ENCODE measurements at places on chromosomes 5 and 9.

DNA sequence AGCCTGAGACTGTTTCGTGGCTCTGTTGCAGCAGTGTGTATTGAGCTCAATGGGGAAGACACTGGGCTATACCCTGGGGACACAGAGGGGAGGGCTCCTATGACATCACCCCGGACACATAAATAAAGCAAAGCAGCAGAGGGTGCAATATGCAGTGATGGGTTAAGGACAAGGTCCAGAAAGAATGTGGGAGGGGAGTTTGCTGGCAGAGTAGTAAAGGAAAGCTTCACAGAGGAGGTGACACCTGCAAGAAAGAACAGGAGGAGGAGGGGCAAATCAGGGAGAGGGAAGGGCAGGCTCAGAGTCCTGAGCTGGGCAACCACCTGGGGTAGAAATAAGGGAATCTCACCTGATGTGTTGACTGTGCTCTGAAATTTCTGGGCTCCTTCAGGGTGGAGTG lies 35.3 kb upstream of the CDKN2AIPNL start:
- DNase-seq, result no peak

GRCh38 chr5:128085413-128085812 lies 1.8 kb downstream of the SLC12A2 start:
- DNase-seq, result no peak

GRCh38 chr5:94627191-94627590 lies 8.7 kb downstream of the SLF1 start:
- DNase-seq, result no peak

DNA sequence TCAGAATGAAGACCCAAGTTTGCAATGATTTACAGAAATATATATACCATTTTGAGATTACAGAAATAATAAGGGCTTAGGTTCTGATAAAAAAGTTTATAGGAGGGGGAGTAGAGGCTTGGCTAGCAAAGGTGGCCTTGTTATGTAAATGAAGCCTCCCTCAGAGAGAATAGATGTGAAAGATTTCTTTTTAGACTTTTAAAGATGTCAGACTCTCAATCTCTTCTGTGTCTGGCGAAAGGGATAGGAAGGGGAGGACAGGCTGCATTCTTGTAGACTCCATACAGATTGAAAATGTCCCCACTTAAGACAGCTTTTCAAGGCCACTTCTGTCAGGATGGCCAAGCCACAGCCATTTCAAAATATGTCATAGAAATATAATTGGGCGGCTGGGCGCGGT lies 63.1 kb upstream of the CLINT1 start:
- no peak for DNase-seq

GRCh38 chr9:130681769-130682420 lies 11.7 kb upstream of the EXOSC2 start:
- no peak for DNase-seq

DNA sequence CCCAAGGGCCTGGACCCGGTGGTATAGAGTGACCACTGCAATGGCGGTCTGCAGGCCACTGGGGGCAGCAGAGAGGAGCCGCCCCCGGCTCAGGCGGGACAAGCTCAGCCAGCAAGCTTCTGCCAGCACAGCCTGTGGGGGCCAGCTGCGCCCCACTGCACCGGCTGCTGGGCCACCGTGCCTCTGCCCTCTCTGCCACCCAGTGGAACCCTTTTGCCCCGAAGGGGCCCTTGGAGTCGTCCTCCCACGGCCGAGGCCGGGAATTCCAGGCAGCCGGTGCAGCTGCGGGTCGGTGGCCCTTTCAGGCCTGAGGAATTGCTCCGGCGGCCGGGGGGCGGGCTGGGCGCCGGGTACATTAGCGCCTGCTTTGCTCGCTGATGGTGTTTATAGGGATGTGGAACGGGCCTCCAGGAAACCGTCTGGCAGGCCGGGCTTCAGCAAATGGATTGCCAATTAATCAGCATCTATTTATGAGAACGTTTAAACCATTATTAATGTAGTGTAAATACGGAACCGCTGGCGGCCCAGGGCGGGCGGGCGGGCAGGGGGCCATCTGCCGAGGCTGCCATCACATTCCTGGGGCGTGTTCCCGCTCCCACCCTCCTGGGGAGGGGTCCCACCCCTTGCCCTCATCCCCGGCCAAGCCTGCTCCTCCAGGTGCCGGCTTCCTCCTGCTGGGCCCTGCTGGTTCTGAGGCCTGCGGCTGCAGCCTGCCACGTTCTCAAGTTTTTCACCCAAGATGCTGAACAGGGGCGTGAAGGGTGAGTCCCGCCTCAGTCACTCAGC lies 127.4 kb downstream of the BARX1 start:
- no peak for DNase-seq

- DNase-seq, result no peak
Measured at GRCh38 chr5:65791712-65792673, 70.0 kb downstream of the NLN start.

GRCh38 chr9:124359855-124360678 lies 55.2 kb downstream of the PSMB7 start:
- DNase-seq, result no peak

DNA sequence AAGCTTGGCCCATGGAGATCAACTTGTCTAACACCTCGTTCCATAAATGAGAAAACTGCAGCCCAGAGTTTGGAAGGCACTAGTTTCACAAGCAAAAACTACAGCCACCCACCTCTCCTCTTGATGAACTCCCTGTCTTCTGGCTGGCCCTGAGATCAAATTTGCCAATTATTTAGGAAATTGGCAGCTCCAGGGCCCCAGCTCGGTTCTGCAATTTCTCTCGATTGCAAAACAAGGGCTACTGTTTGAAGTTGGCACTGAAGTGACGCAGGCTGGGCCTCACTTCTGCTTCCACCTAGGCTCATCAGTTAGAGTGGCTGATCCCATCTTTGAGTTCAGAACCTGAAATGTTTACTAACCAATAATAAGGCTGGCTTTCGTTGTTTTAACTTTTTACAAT lies 3.7 kb upstream of the GPX3 start:
- DNase-seq, result no peak

DNA sequence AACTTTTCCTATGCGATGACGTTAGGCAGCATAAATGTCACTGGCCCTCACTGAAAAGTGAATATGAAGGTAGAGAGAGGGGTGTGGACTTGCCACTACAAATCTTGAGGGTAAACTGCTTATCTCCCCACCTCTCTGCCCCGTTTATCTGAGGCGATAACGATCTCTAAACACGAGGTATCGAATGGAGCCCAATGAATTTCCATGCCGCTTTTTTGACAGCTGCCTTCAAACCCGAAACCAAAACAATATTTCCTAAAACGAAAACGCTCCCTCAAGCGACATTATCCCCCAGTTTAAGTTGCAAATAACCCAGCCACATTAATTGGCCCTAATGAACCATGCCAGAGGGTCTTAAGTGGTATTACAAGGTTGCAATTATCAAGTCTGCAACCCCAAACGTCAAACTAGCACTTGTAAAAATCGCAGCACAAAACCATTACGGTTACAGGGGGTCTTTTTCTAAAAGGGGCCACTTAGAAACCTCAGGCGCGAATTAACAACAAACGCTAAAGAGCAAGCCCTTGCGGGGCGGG lies 1.4 kb downstream of the NR3C1 start:
- no peak for DNase-seq

DNA sequence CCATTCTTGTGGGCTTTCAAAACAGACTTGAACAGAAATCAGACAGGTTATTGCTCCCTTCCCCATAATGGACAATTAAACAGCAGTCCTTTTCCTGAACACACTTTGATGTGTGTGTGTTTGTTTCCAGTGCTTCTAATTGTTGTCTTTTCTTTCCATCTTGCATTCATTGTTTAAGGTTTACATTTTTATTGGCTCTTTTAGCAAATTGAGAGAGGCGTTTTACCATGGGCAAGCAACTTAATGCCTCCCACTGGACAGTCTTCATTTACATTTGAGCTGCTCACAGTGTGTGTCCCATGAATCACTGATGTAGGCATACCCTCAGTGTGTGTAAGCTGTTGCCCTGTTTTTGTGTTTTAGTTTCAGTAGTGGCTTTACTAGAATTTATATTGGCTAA lies 25.0 kb downstream of the WDR36 start:
- DNase-seq, result no peak

GRCh38 chr5:78424665-78425064 lies 64.2 kb downstream of the SCAMP1 start:
- DNase-seq, result no peak

GRCh38 chr9:122127396-122127798 lies 32.2 kb downstream of the NDUFA8 start:
- no peak for DNase-seq

GRCh38 chr9:90926936-90927335 lies 125.3 kb downstream of the SYK start:
- no peak for DNase-seq

- DNase-seq, result no peak
Measured at GRCh38 chr5:143558048-143558447, 154.6 kb upstream of the NR3C1 start.

GRCh38 chr5:90866333-90866732 lies 307.7 kb downstream of the ADGRV1 start:
- no peak for DNase-seq

- DNase-seq, result no peak
Measured at GRCh38 chr5:36156619-36157018, 4.7 kb downstream of the SKP2 start.

GRCh38 chr9:5470816-5471215 lies 20.5 kb downstream of the CD274 start:
- no peak for DNase-seq

GRCh38 chr5:80756292-80756691 lies 101.5 kb upstream of the DHFR start:
- DNase-seq, result no peak

Measured in stimulated activated CD8-positive, alpha-beta memory T cell treated with anti-CD3 and anti-CD28 coated beads, Interleukin-15, amount 100 ng/mL, for 1 hour (primary cell).